HFF-Myc (cell line): ENCODE measurements at places on chromosomes 1 and 21.

DNA sequence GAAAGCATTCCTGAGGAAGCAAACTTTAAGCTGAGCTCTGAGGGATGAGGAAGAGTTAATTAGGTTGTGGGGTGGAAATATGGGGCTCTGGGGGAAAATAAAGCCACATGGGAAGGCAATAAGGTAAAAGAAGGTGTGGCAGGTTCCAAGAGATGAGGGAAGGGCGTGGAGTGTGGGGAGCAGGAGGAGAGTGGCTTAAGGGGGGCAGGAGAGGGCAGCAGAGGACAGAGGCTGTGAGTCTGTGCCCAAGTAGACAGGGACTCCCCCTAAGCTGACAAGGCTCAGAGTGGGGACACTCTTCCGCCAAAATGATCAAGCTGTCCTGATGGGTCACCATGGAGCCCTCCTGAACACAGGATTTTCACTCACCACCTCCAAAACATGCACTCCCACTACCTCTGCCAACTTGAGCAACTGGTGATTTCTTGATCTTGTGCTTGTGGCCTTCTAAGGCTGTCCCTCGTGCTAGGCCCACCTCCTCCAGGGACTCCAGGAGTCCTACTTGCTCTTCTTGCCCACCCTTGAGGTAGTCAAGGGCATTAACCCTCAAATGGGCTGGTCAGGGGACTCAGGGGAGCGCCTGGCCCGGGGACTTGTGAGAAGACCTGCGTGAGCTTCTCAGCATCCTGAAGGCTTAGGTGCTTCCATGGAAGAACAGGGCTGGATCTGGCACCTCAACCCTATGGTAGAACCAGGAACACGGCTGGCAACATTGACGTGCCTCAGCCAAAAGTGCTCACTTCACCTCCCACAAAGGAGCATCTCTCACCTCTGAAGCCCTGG lies 23.4 kb downstream of the DMAP1 start:
- DNase-seq: no peak

DNA sequence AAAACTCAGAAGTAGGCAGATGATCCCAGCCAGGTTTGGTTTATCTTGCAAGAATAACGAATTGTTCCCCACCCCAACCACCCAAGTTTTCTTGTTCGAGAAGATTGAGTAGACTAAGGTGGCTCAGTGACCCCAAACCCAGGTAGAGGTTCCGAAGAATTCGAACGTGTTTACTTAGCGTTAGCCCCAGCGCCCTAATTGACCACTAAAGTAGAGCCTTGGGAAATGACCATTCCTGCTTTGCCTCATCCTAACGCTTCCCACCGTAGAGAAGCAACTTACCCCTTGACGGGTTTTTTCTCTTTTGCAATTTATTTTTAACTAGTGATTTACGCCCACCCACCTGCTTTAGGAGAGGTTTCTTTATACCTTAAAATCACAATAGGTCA lies 870 bp downstream of the FBXO28 start:
- no peak for DNase-seq

DNA sequence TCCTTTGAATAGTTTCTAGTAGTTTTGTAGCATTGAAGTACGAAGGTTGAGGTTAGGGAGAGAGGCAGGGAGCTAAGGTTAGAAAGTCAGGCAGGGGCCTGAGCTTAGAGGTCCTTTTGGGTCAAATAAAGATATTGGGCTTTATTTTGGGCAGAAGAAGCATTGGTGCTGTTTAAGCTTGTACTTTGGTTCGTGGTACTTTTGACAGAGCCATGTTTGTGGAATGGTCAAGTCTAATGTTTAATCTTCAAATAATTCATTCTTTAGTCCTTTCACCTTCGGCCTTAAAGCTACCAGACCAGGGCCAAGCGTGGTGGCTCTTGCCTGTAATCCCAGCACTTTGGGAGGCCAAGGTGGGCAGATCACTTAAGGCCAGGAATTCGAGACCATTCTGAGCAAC lies 12.5 kb downstream of the FGGY start:
- no peak for DNase-seq

DNA sequence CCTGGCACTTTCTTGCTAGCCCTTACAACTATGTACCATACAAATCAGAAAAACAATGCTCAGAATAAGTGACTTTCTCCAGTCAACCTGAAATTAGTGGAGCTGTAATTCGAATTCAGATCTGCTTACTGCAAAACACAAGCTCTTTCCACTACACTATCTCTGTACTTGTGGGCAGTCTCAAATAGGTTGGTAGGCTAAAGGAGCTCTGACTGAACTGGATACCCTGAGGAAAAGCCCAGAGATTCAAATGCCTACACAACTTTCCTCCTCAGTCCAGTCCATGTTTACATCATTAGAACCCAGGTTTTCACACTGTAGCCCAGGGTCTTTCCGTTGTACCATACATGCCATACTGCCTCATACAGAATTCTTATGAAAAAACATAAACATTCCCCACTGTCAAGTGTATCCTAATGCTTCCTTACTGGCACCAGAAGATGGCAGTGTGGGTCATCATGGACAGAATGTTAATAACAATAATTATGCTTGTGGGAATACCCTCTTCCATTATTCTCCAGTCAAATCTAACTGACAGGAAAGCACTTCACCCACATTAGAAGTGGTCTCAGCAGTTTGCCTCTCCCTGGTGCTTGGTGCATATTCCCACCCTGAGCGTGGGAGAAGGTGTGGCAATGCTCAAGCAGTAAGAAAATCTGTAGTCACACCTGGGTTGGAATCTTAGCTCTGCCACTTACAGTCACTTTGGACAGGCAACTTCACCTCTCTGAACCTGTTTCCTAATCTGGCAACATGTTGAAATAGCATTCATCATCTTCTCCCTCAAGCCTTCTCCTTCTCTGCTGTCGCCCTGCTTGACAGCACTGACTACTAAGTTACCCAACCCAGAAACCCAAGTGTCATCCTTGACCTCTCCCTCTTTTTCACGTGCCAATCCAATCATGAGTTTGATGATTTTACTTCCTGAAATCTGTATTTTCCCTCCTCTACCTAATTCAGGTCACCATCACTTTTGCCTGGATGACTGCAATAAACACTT lies 14.4 kb upstream of the ZFYVE9 start:
- DNase-seq: peak; percentile 47
